ENCODE measurements at places on chromosomes 5 and 9. TPM values are rescaled to one million over a fixed set of nuclear protein-coding genes. Genes with fewer than 3 reads are reported as not detected.

DNA sequence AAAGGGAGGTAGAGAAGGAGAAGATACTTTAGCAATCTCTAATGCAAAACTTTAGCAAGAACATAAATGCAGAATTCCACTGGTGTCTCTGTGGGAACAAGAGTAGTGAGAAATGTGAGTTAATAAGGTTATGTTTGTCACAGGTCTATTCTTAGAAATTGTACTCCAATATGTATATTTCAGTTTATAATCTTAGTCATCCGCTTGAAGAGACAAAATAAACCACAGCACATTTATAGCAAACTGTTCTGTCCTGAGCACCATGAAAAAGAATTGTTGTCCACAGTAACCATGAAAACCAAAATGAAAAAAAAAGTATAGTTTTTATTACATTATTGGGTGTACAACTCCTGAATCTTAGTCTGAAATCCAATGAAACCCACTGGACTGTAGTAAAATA, 93.6 kb upstream of the TSLP start:
- DNase-seq = peak; percentile 57

- no peak for DNase-seq
These were observed 396.6 kb downstream of the TLR4 start for GRCh38 chr9:118100529-118101419.

DNA sequence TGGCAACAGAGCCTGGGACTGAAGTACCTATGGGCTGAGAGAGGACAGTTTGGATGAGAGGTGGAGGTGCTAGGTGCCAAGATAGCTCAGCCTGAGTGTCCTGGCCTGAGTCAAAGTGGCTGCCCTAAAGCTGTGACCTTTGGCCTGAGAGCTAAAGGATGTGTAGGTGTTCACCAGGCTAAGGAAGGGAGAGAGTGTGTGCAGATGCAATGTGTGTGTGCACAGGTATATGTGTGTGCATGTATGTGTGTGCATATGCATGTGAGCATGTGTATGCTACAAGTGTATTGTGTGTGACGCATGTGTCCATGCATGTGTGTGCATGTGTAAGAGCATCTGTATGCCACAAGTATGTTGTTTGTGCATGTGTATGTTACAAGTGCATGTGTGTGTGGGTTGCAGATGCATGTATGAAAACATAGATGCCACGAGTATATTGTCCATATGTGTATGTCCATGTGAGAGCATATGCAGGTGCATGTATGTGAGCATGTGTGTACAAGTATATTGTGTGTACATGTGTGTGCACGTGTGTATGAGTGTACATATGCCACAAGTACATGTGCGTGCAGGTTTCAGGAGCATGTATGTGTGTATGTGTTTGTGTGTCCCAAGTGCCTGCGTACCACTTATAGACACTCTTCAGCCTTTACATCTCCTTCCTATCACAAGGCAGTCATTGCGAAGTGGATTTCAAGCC, 102.6 kb downstream of the SH3TC2 start:
- DNase-seq = no peak

GRCh38 chr5:79020861-79021561, 35.9 kb upstream of the ARSB start:
- DNase-seq = peak; percentile 78

- DNase-seq = no peak
These were observed 62.3 kb downstream of the YIPF5 start for GRCh38 chr5:144108131-144108530.

- peak; percentile 1 for DNase-seq
These were observed 68.7 kb downstream of the ACTL7B start for GRCh38 chr9:108786901-108787689.

DNA sequence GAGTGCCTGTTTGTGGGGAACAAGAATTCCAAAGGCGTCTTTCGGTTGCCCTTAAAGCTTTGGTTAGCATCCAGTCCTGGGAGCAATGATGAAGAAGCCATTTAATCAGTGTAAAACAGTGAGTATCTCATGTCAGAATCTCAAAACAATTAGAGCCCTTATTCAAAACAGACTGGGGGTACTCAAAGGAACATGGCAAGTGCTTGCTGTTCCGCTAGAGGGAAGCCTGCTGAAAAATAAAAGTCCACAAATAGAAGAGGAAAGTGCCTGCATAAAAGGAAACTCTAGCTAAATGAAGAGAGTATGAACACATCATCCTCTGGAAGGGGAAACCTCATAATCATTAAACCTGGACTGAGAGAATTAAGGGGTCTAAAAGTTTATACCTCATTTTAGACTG, 26.4 kb downstream of the FBXL7 start:
- no peak for DNase-seq

GRCh38 chr5:151362970-151363369, 15.6 kb upstream of the SLC36A2 start:
- DNase-seq = no peak

DNA sequence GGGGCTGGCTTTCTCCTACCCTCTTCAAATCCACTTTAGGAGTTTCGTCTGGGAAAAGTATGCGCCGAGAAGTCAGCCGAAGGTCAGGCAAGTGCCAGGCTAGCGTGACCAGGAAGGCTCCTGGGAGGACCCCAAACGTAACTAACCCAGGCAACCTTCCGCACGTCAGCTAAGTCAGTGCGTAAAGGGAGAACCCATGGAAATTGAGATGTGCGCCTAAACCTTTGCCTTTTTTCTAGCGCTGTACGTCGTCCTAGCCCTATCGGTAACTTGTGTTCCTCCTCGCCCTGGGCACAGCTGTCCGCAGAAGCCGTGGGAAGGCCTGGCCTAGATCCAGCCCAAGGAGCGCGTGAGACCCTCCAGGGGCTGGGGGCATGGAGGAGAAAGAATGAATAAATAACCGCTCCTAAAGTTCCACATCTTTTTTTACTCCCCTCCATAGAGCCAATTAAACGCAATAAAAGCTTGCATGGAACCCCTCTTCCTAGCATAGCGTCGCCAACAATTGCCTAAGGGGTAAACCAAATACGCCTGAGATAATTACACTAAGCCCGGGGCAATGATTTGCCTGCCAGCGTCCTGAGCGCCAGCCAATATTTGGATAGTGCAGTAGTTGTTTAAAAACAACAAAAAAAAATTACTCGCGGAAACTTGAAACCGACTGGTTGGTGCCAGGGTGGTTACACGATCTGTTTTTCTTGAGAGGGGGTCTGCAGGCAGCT, 4.0 kb upstream of the FOXB2 start:
- no peak for DNase-seq

DNA sequence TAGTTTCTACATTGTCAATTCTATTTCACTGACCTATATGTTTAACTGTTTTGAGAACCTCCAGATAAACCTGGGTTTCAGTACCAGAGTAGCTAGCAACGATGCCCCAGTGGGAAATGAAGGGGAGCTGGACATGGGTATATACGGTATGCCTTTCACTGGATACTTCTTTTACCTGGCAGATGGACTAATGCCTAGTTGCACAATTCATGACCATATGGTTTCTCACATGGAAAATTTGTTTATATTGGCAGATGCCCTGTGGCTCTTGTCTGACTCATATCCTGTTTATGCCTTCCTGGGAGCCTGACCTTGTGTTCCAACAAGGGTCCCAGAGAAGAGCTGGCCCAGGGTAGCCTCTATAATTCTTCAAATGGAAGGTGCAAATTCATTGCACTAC, 144.1 kb downstream of the MAT2B start:
- peak; percentile 62 for DNase-seq

- peak; percentile 47 for DNase-seq
These were observed 66.8 kb downstream of the ARL15 start for GRCh38 chr5:54243483-54244080.

GRCh38 chr5:116176121-116176520, 91.3 kb downstream of the COMMD10 start:
- DNase-seq = peak; percentile 2

DNA sequence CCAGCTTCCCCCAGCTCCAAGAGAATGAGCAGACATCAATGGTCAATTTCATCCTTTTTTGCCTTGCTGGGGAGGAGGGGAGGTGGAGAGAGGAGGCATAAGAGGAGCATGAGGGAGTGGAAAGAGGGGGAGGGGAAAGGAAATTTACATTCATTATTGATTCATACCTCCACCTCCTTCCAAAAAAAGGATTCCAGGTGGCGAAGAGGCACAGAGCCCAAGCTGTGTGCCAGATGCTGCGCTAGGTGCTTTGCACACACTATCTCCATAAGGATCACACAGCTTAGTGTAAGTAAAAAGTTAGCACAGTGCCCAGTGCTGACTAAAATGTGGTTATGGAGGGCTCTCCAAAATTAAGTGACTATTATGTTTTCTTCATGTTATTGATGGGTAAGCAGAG, 11.0 kb downstream of the ASTN2 start:
- no peak for DNase-seq

- no peak for DNase-seq
These were observed 19.8 kb upstream of the NTNG2 start for GRCh38 chr9:132141948-132142594.

- DNase-seq = no peak
These were observed 125.5 kb downstream of the DIRAS2 start for GRCh38 chr9:90517103-90517502.

GRCh38 chr9:98714833-98715232, 6.1 kb upstream of the GABBR2 start:
- DNase-seq = no peak

- no peak for DNase-seq
These were observed 115.1 kb upstream of the KIF2A start for GRCh38 chr5:62190931-62191330.

DNA sequence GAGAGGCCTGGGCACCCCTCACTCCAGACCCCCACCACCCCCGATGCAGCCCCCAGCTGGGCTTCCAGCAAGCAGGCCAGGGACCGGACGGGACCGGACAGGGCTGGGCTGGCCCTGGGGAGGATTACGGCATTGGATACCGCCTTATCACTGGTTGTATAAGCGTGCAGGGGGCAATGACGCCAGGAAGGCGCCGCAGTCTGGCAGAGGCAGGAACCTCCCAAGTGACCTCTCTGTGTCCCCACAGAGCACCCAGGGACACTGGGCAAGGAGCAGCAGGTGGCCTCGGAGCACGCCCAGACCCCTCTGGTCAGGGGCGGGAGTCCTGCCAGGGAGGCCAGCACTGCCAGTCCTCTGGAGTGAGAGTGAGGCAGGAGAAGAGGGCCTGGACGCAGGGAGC, 723 bp upstream of the LCN15 start:
- no peak for DNase-seq

DNA sequence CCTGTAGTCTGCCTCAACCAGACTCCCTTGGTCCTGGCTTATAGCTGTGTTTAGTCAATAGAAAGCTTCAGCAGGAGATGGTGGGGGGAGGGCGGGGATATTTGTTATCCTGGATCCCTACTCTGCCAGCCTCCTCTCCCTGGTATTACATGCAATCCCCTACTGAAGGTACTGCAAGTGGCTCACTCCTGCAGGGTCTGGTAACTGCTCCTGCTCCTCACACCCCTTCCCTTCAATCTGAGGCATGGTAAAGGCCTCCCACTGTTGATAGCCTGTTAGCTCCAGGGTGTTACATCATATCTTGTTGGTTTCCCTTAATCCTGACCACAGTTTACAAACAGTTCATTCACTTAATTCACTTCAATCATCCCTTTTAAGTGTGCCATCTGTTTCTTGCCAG, 137.5 kb downstream of the AP3B1 start:
- no peak for DNase-seq

GRCh38 chr5:373710-374602, 52.4 kb downstream of the AHRR start:
- peak; percentile 77 for DNase-seq

DNA sequence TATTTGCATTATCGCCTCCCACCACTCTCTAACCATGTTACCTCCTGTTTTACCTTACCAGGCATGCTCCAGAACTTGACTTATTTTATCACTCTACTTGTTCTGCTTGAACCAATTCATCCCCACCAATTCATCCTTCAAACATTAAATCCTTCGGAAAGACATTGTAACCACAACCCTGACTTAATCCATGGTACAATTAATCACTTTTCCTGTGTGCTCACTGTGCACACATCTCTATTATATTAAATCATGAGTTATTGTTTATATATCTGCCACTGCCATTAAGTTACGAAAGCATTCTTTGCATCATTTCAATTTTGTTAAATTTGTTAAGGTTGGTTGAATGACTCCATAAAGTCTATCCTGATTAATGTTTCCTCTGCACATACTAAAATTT, 7.4 kb upstream of the C5orf46 start:
- DNase-seq = no peak

DNA sequence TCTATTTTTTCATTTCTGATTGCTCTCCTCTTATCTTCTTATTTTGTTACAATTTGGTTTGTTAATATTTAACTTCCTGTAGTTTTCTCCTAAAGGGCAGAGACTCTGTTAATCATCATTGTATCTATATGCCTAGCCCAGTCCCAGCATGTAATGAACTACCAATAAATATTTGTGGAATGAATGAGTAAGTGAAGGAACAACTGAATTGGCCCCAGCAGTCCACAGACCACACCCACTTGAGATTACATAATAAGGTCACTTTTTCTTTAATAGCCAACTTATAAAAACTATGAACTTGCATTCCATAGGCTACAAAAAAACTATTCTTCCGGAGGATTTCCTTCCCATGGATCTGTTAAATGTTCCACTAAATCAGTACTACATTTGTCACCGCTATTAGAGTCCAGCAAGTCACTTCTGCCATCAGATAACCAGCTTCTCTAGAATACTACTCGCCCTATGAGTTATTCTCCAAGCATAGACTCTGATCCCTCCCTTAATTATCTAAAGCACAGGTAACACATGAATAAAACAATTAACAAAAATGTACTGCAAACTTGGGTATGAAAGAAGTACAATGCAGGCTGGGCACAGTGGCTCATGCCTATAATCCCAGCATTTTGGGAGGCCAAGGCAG, 27.5 kb upstream of the TNPO1 start:
- DNase-seq = peak; percentile 8

- DNase-seq = no peak
These were observed 7.2 kb downstream of the TOR1A start for GRCh38 chr9:129816501-129817435.

DNA sequence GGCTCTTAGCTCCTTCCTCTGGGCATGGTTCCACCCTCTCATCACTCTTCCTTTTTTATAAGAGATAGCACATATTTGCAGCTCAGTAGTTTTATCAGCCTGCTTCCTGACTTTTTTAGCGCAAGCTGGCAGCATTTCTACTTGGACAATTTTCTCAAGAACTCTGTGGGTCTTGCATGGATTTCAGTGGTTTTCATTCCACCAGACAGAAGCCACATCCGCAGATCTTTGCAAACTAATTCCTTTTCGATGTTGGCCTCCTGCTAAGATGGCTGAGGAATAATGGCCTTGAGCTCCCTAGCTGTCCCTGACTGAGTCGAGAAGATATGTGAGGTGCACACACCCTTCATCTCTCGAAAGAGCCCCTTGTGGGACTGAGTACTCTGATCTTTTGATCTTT, 49.5 kb downstream of the GALNT12 start:
- no peak for DNase-seq

OBP2B gene
- not detected for total RNA-seq

TBC1D2 gene
- total RNA-seq = 35.6 TPM

RNF208 gene
- total RNA-seq = not detected

ZNF366 gene
- total RNA-seq = not detected

TAF11L10 gene
- total RNA-seq = not detected

LCN1 gene
- not detected for total RNA-seq

F2RL1 gene
- total RNA-seq = 9.4 TPM

PCDH1 gene
- 0.83 TPM for total RNA-seq
